ENCODE measurements at places on chromosomes 3 and 15. TPM values are rescaled to one million over a fixed set of nuclear protein-coding genes. Genes with fewer than 3 reads are reported as not detected.

- no peak for DNase-seq
These were observed 2.2 kb downstream of the FAM174B start for GRCh38 chr15:92653366-92653765.

DNA sequence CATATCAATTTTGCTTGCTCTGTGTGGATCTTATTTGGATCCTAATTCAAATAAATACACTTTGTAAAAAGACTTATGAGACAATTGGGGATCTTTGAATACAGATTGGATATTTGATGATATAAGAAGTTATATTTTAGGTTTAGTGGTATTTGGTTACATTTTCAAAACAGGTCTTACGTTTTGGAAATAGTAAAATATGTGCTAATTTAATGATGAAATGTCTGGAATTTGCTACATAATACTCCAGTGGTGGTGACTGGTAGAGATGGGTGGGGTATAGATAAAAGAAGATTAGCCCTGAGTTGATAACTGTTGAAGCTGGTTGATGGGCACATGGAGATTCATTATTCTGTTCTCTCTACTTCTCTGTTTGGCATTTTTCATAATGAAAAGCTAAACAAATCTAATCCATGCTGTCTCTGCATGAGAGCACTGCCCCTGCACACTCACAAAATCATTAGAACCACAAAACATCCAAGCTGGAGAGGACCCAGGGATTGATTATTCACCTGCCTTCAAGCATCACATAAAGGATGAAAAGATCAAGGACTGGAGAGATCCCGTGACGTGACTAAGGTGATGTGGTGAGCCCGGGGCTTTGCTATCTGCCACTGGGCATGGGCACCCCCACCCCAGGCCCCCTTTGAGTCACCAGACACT, 58.9 kb downstream of the TLE3 start:
- DNase-seq = no peak

GRCh38 chr15:77525907-77526594, 105.4 kb downstream of the HMG20A start:
- DNase-seq = no peak

GRCh38 chr15:47158573-47158972, 558.7 kb upstream of the SEMA6D start:
- no peak for DNase-seq

DNA sequence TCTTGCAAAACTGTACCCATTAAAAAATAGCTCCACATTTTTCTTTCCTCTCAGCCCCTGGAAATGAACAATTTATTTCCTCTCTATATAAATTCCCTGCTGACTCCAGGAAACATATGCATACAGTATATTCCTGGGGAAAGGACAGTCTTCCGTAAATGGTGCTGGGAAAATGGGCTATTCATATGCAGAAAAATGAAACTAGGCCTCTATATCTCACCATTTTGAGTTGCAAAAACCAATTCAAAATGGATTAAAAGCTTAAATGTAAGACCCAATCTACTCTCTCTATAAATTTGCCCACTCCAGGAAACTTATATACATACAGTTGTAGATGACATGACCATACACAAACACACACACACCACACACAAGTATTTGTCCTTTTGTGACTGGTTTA, 85.9 kb upstream of the GPR149 start:
- DNase-seq = no peak

LSMEM2 gene
- total RNA-seq = 4.8 TPM

ABCF3 gene
- 45.3 TPM for total RNA-seq

POLQ gene
- total RNA-seq = 2.4 TPM
